ENCODE measurements at places on chromosomes 3 and 15. TPM values are rescaled to one million over a fixed set of nuclear protein-coding genes. Genes with fewer than 3 reads are reported as not detected.

- peak overlapping the region; percentile 12 for H3K27ac ChIP-seq
- no peaks in the 10 kb centered on the region for H3K36me3 ChIP-seq
- DNase-seq, result no peak
- no peaks in the 10 kb centered on the region for H3K27me3 ChIP-seq
- no peak overlapping the region for H3K4me3 ChIP-seq
Measured at GRCh38 chr3:73530022-73530396, 94.7 kb downstream of the PDZRN3 start.

CHST2 gene
- 16.5 TPM for total RNA-seq

GCNT3 gene
- 0.72 TPM for total RNA-seq

GOLGA8R gene
- total RNA-seq, result 3.3 TPM
